ENCODE measurements at places on chromosomes 11 and 22.

- no peak for DNase-seq
These were observed 205.0 kb downstream of the FAM76B start for GRCh38 chr11:95584589-95584988.

GRCh38 chr11:111528557-111528956 is 12.0 kb upstream of the LAYN start:
- no peak for DNase-seq

- DNase-seq: peak; percentile 42
These were observed 50.9 kb downstream of the AP2A2 start for GRCh38 chr11:976431-977160.

DNA sequence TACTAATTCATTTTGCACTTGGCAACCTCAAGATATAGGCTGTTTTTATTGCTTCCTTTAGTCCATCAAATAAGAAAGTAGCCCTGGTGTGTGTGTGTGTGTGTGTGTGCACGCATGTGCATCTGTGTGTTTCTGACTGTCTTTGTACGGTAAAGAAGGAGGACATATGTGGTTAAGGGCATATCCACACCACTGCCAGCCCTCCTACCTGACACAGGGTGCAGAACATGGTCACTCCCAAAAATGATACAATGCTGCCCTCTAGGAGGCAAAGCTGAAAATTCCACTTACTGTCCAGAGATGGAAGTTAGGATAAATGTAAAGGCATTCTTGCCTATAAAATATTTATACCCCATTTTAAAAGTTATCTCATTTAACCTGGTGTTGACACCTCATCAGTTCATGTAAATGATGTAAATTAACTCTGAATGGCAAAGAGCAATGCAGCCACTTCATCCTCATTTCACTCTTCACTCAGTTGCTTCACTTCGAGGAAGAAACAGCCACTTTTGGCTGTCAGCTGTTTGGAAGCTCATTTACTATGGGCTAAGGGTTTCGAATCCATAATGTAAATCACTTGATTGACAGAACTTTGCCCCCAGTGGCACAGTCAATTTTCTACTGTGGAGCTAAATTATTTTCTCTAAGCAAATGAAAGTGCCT is 83.1 kb upstream of the MTNR1B start:
- DNase-seq: no peak

- no peak for DNase-seq
These were observed 10.5 kb upstream of the MGAT3 start for GRCh38 chr22:39446239-39446721.

- DNase-seq: no peak
These were observed 1.6 kb upstream of the PHLDA2 start for GRCh38 chr11:2930704-2931419.

- DNase-seq: no peak
These were observed 18.1 kb downstream of the MRGPRD start for GRCh38 chr11:68962527-68963250.

GRCh38 chr11:113113801-113114704 is 152.8 kb downstream of the NCAM1 start:
- DNase-seq: peak; percentile 40

Measured in hematopoietic multipotent progenitor cell (in vitro differentiated cells).